ENCODE measurements at places on chromosomes 5 and 9.

- no peak for DNase-seq
Observed at GRCh38 chr5:126866851-126867636, 90.1 kb downstream of the LMNB1 start.

- no peak for DNase-seq
Observed at GRCh38 chr5:6873359-6873758, 160.1 kb downstream of the TENT4A start.

DNA sequence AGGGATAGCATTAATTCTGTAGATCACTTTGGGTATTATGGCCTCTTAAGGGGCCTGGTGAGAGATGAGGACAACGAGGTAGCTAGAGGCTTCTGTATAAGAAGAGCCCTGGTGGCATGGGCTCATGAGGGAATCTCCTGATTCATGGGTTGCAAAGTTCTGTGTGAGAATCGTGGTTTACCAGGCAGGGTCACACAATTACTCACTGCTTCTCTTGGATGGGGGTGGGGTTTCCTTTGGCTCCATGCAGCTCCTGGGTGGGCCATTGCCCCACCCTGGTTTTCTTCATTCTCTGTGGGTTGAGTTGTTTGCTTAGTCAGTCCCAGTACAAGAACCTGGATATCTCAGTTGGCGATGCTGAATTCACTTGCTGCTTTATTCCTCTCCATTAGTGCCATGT is 30.9 kb upstream of the TNFSF15 start:
- DNase-seq, result no peak

DNA sequence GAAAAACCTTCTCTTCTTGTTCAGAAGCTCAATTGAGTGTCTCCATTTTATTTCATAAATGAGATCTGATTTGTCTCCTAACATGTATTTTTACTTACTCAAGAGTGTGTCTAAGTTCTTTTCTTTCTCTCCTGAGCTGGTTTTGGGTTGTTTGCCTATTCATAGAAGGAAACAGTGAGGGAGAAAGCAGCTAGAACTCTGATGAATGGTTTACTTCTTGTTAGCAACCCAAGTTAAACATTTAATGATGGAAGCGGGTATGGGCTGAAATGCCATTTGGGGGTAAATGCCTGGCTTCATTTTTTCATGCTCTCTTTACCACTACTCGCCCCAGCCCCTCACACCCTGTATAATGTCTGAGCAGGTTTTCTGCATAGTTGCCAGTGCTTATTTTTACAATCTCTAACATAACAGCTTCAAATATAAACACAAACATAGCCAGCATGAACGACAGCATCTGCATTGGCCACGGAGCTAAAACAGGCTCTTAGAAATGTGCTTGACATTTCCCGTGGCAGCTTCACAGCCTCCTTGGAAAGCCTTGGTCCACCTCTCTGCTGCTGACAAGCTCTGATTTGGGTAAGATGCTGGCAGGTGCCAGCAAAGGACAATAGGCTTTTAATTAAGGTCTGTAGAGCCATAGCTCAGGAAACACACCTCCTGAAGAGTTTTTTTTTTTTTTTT is 321.1 kb downstream of the ARHGEF28 start:
- peak; percentile 64 for DNase-seq

GRCh38 chr9:32644698-32645097 is 9.2 kb upstream of the TAF1L start:
- no peak for DNase-seq

- peak; percentile 26 for DNase-seq
Observed at GRCh38 chr9:105046907-105047741, 119.2 kb upstream of the ABCA1 start.

- DNase-seq, result no peak
Observed at GRCh38 chr5:31982027-31982426, 192.1 kb downstream of the GOLPH3 start.

GRCh38 chr5:139147483-139148087 is 50.6 kb downstream of the SIL1 start:
- DNase-seq, result peak; percentile 46

DNA sequence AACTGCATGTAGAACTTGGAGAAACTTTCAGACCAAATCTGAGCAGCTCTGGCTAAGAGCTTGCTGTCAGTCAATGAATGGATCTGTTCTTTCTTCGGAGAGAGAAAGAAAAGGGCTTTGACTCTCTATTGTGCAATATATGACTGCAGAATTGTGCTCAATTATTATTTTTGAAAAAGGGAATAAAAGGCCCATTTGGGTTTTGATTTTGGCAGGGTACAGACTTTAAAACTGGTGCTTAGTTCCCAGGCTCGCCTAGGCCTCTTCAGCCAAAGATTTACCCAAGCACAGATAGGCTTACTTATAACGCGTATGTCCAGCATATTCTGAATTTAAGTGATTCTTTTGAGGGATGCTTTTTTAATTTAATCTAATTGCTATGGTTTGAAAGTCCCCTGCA is 59.3 kb downstream of the RETREG1 start:
- DNase-seq, result no peak

- no peak for DNase-seq
Observed at GRCh38 chr5:37417347-37417746, 38.2 kb downstream of the WDR70 start.

- no peak for DNase-seq
Observed at GRCh38 chr5:25334350-25334749, 689.6 kb upstream of the CDH10 start.

GRCh38 chr9:72839085-72839484 is 113.8 kb downstream of the ALDH1A1 start:
- no peak for DNase-seq

DNA sequence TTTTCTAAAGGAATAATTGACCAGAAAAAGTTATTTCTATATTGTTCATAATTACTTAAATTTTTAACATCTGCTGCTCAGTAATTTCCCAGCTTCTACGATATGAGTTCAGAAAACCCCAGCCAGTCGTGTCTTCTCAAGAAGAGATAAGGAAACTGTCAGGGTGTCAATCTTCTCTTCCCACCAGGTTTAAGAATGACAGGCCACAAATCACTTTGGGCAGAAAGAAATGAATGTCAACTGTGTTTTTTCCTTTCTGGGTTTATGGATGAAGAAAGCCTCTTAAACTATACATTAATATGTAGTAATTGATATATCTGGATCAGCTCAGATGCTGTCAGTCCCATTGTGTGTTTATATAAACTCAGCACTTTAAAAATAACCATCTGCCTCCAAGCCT is 453.2 kb upstream of the NUDT12 start:
- no peak for DNase-seq

- no peak for DNase-seq
Observed at GRCh38 chr9:93950619-93951601, 4.2 kb downstream of the BARX1 start.

- no peak for DNase-seq
Observed at GRCh38 chr9:130264414-130265350, 878 bp upstream of the HMCN2 start.

- DNase-seq, result no peak
Observed at GRCh38 chr5:100600298-100600994, 65.3 kb downstream of the FAM174A start.

DNA sequence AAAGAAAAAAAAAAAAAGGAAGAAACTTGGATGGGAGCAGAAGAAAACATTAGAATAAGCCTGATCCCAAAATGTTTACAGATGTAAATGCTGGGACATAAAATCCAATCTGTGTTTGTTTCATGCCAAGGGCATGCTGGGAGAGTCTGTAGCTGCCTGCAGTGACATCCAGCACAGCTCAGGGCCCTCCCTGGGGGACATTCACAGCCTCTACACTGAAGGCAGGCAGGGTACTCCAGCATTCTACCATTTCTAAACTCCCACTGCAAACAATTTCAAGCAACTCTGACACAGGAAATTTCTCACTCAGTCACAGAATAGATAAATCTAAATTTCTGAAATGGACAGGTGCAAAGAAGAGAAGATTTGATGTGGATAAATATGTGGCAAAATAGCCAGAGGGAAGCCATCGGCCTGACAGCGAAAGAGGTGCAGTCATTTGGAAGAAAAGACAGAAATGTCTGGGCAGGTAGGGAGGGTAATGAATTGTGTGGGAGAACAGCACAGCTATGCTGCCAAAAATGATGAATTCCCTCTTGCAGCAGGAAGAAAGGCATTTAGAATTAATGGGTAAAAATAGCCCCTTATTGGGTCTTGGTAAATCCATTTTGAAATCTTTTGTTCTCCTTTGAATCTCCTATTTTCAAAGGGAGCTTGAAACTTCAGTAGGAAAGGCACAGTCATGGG is 199.4 kb downstream of the MED10 start:
- DNase-seq, result no peak

GRCh38 chr9:78958892-78959291 is 612.9 kb upstream of the TLE4 start:
- DNase-seq, result no peak

DNA sequence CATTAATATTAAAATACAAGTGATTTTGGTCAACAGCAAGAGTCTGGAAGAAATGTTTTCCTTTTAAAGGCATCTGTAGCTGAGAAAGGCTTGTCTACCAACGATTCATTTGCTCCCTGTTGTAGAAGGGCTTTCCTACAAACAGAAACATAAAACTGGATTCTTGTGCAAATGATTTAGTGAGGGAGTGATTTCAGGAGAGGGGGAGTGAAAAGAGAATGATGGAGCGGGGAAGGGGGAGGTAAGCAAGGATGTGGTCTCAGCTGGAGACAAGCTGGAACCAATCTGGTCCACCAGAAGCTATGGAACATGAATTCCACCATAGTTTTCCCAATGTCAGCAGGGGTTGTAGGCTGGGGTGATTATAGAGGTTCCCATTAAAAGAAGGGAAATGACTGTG is 196.3 kb downstream of the FBXO4 start:
- no peak for DNase-seq

- no peak for DNase-seq
Observed at GRCh38 chr5:154830596-154830995, 19.8 kb downstream of the FAXDC2 start.

GRCh38 chr9:96140296-96141127 is 161.5 kb downstream of the HSD17B3 start:
- no peak for DNase-seq

DNA sequence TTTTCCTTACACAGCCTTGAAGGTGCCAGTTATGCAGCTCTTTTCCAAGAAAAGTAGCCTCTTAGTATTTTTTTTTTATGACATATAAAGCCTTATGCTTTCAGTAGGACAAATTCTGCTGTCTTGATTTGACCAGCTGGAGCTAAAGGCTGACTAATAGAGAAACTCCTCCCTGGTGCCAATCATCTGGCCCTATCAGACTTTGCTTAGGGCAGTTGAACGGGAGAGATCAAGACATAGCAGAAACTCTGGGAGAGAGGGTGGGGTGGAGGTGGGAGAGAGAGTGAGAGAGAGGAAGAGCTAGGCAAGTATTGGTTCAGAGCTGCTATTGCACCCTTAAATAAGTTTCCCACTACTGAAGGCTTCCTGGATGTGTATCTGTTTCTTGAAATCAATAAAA is 100.2 kb downstream of the SEC61B start:
- no peak for DNase-seq

DNA sequence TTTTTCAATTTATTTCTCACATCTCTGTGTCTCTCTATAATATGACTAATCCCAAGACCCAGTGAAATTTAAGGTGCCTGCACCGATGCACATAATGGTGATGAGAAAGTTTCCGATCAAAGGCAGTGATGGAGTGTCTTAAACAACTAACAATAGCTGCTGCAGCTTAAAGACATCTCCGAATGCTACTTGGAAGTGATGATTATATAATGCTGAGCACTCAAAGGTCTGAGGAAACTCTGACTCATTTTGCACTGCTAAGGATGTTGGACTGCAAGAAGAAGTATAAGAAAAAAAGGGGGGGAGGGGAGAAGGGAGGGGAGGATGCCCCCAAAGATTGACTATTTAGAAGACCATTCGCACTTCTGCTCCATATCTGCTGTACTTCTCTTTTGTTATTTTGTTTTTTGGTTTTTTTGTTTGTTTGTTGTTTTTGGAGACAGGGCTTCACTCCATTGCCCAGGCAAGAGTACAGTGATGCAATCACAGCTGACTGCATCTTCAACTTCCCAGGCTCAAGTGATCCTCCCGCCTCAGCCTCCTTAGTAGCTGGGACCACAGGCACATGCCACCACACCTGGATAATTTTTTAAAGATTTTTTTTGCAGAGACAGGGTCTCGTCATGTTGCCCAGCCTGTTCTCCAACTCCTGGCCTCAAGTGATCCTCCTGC is 192.2 kb downstream of the HSD17B3 start:
- no peak for DNase-seq

DNA sequence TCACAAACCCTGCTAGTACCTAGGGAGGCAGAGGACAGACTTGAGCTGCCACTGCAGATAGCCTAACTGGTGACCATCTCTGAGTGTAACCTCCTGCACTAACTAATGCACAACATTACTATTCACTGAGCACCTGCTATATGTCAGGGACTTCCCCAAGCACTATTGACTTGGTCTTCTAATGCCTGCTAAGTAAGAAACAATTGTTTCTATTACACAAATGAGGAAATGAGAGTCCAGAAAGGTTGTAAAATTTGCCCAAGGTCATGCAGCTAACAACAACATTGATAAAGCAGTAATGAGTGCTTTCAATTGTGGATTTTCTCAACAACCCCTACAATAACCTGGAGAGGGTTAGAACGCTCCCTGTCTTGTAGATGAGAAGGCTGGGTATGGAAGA is 183.7 kb downstream of the ZNF462 start:
- DNase-seq, result no peak
